Mammary epithelial cell (primary cell): ENCODE measurements at places on chromosomes 13 and 19. TPM values are rescaled to one million over a fixed set of nuclear protein-coding genes. Genes with fewer than 3 reads are reported as not detected.

Gene SMIM44
- total RNA-seq, result 2.7 TPM

Gene EGLN2
- 76.4 and 82.3 TPM in 2 replicates for total RNA-seq

Gene ZNF556
- 1.5 TPM for total RNA-seq

Gene TPRX1
- total RNA-seq, result not detected in 2 replicates
